ENCODE measurements at places on chromosomes 3 and 15.

DNA sequence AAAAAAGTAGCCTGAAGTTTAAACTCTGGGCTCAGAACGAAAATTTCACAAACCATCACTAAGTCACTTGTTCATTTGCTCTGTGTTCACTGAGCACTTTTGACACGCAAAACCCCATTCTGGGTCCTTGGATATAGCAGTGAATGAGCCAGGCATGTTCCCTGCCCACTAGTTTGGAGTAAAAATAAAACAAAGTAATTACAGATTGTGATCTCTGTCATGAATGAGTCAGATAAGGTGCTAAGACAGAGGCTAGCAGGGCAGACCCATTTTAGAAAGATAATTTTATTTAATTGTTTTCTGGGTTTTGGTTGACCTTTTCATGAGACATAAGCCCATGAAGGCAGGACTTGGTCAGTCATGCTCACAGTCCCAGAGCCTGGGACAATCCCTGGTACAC lies 84.1 kb upstream of the ARHGEF3 start:
- DNase-seq: no peak

GRCh38 chr3:23806534-23807423 lies 1.0 kb downstream of the UBE2E1 start:
- peak; percentile 10 for DNase-seq

DNA sequence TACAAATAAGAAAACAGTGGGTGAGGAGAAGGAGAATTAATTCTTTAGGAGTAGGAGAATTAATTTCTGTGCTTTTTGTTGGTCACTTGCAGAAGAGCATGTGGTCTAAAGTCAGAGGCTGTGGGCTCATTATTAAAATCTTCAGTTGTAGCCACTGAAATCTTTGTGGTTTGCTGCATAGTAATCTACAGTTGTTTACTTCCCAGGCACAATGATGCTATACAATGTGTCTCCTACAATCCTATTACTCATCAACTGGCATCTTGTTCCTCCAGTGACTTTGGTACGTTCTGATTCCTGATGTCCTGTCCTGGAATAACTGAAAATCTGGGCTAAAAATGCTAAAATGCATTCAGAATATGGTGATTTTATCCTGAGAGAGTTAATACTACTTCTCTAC lies 21.0 kb downstream of the IFT122 start:
- DNase-seq: no peak

DNA sequence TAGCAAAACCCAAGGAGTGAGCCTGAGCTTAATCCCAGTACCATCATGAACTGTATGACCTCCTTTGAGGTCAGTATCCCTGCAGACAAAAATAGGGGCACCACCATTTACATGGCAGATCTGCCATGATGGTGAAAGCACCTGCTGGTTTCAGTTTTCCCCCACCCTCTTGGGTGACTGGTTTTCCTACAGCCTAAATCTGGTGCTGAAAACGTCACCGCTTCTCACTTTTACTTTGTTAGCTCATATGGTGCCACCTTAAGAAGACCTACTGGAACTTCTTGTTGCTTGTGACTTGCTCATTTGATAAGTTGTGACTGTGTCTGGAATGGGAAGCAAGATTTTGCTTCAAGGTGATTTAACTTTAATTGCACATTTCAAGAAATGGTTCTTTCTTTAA lies 5.1 kb downstream of the PPP1R2 start:
- peak; percentile 61 for DNase-seq

Data from activated CD4-positive, alpha-beta T cell treated with anti-CD3 and anti-CD28 coated beads, Interleukin-2, amount 10 ng/mL, durations not matched to agents 7 days and 5 days (primary cell).